Adipocyte (in vitro differentiated cells): ENCODE measurements at places on chromosomes 3 and 15.

DNA sequence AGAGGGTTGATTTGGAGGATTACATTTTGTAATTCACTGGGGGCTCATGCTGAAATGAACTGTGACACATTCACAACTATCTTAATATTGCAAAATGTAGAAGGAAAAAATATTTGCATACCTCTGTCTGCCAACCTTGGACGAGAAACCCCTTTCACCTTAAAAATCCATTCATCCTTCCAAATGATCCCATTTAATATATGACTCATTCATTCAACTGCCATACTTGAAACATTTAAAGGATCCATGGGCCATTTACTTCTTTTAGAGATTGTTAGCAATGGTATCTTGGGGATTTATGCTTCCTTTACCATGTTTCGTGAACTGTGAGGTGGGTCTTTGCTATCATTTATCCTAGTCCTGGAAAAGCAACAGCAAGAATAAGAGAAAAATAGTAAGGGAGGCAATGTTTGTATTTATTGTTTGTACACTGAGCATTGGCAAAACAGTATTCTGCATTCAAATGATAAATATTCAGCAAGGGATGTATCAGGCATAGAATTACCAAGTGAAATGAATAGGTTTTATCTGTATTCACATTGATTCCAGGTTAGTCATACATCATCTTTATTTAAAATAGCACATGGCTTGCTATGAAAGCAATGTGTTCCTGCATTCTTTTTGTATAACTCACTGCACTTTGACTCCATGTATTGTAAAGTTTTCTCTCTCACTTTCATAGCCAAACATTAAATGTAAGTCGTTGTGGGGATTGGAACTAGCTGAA, 378.1 kb downstream of the NSUN3 start:
- peak; percentile 76 for DNase-seq

DNA sequence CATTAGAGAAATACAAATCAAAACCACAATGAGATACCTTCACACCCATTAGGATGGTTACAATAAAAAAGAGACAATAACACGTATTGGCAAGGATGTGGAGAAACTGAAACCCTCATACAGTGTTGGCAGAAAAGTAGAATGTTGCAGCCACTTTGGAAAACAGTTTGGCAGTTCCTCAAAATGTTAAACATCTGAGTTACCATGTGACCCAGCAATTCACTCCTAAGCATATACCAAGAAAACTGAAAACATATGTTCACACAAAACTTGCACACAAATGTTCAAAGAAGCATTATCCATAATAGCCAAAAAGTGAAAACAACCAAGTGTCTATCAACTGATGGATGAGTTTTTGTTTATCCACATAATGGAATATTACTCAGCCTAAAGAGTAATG, 166.9 kb upstream of the FAM3D start:
- DNase-seq = peak; percentile 53

- DNase-seq = no peak
Measured at GRCh38 chr3:143170074-143170473, 50.5 kb downstream of the CHST2 start.

DNA sequence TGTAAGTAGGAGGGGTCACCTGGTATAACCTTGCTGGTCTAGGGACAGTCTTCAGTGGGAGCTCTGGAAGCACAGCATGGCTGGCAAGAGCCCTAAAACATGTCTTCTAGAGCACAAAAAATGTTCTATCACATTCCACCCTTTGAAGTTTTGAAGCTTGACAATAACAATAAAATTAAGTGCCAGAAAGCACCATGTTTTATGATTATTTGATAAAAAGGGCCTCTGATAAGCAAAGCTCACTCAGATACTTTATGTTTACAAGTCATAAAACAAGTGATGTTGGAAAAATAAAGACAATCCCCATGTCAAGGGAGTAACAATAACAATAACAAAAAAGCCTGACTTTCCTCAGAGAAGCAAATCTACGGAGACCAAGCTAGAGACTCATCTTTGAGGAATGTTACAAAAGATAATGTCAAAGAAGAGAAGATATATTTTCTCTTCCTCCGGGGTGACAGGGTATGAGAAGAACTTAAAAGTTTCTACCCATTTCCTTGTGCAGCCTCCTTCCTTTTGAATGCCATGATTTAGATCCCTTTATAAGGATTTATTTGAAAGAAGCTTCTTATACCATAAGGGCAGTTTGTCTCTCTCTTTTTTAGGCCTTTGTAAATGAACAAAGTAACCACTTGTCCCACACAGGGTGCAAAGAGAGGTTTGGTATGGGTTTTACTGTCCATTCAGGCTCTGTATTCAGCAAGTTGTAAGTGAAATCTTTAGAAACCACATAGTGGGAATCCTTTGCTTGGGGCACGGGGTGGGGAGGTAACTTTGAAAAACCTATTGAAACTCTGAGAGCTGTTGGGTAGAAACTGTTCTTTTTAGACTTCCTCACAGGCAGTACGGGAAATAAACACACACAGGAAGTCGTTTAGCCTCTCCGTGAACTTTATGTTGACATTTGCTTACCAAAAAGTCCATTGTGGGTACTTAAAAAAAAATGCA, 109.6 kb upstream of the RBMS3 start:
- DNase-seq = peak; percentile 44

DNA sequence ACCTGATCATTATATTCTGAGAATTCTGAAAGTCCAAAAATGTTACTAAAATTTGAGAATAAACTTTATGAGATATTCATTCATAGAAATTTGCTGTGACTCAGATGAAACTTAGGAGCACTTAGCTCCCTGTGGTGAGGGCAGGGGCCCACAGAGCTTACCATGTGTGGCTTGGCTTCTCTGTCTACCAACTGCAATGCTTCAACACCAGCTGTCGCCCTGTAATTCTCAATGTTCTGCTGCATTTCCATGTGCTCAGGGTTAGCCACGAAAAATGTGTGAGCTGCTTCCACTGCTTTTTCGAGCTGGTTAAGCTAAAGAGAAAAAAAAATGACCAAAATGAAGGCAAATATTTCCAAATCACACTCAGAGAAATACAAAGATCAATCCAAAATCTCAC, 125.6 kb downstream of the P3H2 start:
- no peak for DNase-seq

DNA sequence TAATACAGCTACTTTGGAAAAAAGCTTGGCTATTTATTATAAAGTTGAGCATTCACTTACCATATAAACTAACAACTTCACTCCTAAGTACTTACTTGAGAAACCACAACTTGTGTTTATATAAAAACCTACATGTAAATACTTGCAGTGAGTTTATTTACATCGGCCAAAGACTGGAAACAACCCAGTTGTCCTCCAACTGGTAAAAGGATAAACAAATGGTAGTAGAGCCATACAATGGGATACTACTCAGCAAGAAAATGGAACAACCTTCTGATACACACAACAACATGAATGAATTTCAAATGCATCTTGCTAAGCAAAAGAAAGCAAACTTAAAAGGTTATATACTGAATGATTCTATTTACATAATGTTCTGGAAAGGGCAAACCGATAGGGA, 63.7 kb downstream of the SLC7A14 start:
- DNase-seq = no peak

DNA sequence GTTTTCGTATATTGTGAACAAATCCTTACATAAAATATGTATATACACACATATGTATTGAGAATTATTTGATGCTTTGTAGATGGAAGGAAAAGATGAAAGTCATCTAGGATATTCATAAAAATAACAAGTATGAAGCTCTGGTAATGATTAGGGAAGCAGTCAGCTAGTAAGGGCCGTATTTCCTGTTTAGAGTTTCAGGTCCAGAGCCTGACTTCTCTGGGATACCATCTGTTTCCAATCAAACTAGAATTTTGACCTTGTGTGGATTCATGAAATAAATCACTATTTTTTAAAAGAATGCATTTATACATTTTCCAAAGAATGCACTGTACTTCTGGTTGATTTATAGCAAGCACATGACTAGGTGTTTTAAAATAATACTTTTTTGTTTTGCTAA, 156.1 kb upstream of the CGNL1 start:
- DNase-seq = peak; percentile 93

DNA sequence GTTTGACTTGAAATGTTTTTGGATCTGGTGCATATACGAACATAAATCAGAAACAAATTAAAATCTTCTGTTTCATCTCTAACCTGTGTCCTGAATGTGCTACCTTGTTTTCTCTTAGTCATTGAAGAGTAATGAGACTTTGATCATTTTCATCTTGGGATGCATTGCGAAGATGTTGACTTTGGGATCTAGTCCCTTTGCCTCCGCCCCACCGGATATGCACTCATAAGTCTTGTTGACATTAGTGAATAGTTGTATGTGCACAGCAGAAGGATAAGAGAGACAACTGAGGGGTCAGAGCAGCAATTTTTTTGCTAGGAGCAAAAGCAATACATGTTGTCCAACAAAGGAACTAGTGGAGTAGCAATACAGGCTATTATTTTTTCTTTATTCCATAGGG, 35.9 kb upstream of the SPRED1 start:
- DNase-seq = no peak

GRCh38 chr3:149777414-149778214, 14.7 kb downstream of the ANKUB1 start:
- DNase-seq = no peak

DNA sequence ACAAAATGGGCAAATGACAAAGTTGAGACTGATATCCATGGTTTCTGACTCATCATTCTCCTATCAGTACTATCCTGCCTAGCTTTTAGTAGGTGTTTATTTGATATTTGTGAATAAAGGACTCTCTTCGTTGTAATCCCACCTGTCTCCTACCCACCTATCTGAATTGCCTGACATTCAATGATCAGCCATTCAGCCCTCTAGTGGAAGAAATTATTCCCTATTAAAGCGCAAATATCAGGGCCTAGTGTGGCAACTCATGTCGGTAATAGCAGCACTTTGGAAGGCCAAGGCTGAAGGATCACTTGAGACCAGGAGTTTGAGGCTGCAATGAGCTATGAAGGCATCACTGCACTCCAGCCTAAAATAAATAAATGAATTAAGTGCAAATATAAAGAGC, 195.7 kb upstream of the SETMAR start:
- no peak for DNase-seq

- DNase-seq = no peak
Measured at GRCh38 chr15:35667908-35668307, 121.9 kb upstream of the DPH6 start.

- no peak for DNase-seq
Measured at GRCh38 chr15:101357333-101357732, 62.3 kb upstream of the SNRPA1 start.

DNA sequence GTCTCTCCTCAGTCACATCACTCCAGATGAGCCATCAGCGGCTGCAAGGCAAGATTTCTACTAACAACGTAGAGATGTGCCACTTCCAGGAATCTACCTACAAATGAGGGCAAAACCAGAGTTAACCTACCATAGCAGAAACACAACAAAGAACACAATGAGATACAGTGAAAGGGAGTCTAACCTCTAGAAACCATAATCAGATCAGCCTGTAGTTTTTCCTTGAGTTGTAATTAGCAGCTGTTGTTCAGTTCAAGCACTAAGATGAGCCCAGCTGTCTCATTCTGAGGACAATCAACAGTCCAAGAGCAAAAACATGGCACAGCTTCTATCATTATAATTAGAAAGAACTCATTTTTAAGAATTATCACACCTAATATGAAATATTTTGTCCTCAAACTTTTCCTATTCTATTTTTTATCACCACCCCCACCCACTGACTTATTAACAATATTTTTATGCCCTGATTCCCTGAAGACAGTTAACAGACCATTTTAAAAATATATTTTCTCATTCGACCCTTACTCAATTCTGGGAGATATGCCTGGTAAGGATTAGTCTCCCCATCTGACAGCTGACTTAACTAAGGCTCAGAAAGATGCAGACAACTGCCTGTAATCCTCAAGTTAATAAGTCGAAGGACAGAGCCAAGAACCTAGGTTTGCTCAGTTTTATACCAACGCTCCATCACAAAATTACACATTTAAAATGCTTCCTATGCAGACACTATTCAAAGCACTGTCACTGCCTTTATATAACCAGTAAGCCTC, 50.1 kb downstream of the MAGI1 start:
- no peak for DNase-seq

DNA sequence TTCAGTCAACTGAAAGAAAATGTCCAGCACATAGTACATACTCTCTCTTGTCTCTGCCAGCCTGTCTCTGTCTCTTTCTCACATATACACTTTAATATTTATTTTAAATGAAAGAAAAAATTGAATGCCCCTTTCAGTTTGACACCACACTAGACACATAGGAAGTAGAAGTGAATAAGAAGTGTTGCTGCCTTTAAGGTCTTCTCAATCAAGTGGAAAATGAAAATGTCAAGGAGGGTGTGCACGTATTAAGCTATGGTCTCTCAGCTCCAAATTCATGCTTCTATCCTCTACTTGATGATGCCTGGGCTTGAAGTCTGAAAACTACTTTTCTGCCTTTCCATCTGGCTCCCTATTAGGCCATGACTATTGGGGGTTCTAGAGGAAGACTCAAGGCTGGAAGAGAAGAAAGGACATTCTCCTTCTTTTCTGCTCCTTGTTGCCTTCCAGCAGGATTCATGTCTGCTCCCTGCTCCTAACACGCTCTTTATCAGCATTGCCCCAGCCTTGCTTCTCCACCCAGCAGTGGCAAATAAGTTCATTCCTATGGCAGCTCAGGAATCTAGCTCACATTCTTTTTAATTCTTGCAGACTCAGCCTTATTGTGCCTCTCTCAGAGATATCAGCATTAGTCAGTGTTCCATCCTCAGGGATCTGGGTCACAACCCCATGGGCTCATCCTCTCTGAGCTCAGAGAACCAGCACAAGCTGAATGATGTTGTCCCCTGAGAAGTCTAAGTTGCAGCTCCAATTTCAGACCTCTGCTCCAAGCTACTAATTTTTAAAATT, 609.1 kb upstream of the GRM7 start:
- no peak for DNase-seq

- DNase-seq = no peak
Measured at GRCh38 chr15:66408254-66408653, 21.5 kb downstream of the MAP2K1 start.
